ENCODE measurements at places on chromosomes 4 and X. TPM values are rescaled to one million over a fixed set of nuclear protein-coding genes. Genes with fewer than 3 reads are reported as not detected.

- no peak for DNase-seq
Measured at GRCh38 chr4:164087733-164088132, 593.2 kb downstream of the TMA16 start.

DNA sequence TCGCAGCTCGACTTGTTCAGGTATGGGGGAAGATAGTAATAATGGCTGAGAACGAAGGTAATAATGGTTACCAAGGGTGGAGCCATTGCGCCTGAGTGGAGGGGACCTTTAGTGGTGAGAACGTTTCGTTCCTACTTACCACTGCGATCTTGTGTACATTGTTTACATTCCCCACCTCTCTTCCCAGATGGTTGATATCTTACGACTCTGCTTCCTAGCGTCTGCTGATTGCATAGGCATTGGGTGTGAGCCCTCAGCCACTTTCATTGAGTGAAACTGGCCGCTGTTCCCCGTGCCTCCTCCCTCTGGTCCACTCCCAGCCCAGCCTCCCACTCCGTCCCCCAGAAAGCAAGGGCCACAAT lies 850 bp downstream of the IGBP1 start:
- no peak for DNase-seq

GRCh38 chr4:100517864-100518341 lies at the start of gene EMCN:
Gene EMCN, minus strand, starts transcription at chr4:100518022. Its CDS starts 108 bp downstream, at chr4:100517914.
- peak; percentile 58 for DNase-seq

- DNase-seq: no peak
Measured at GRCh38 chrX:129227366-129227765, 295.9 kb downstream of the SMARCA1 start.

DNA sequence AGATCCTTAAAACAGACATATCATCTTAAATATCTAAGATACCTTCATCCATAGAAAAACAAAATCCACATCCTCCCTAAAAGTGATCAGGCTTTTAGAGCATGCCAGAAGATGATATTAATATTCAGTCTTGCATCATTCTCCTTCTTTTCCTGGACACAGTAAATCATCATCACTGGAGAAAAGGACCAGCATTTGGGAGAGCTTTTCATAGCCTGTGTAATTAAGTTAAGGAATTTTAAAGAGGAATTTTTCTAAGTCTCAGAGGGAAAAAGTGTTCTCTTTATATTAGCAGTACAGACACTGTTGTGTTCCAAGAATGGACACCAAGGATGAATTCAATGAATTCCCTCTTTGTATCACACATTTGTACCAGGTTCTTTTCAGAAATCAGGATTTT lies 696 bp downstream of the SCRG1 start:
- no peak for DNase-seq

The ART3 gene
- total RNA-seq: 139 TPM

The CPE gene
- 56.8 TPM for total RNA-seq

The RRAGB gene
- total RNA-seq: 7.2 TPM

Measured in right atrium auricular region (tissue), 2 donors.